ENCODE measurements at places on chromosomes 6 and 20.
A peak's percentile ranks its signal among the peaks of the same experiment; 100 is the strongest.

- no peak for DNase-seq
Observed at GRCh38 chr6:24093381-24093780, 32.6 kb upstream of the NRSN1 start.

DNA sequence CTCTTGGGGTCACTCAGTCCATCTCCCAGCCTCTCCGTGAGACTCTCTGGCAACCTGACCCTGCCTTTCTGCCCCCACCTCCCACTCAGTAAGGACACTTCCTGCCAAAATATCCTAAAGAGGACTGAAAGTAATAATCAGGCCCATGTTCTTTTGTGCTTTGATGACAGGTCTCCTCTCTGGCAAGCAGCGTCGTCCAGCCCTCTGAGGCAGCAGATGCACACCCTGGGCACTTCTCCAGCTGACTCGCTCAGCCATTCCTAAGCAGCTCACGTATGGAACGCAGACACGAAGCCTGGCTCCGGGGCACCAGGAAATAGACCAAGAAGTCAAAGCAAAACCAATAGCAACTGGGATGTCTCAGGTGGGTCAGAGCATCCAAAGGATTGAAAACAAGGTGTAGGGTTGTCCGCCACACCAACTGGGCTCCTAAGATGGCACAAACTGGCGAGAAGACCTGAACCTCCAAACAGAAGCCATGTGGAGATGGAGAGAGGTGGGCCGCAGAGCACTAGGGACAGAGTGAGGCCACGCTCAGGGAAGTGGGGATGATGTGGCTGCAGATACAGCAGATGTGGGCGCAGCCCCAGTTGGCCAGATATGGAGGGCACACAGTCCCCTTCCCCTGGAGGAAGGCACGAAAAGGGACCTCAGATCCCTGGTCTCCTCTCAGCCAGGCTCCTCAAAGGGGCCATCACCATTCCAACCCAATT lies 99.3 kb downstream of the PRND start:
- no peak for DNase-seq

DNA sequence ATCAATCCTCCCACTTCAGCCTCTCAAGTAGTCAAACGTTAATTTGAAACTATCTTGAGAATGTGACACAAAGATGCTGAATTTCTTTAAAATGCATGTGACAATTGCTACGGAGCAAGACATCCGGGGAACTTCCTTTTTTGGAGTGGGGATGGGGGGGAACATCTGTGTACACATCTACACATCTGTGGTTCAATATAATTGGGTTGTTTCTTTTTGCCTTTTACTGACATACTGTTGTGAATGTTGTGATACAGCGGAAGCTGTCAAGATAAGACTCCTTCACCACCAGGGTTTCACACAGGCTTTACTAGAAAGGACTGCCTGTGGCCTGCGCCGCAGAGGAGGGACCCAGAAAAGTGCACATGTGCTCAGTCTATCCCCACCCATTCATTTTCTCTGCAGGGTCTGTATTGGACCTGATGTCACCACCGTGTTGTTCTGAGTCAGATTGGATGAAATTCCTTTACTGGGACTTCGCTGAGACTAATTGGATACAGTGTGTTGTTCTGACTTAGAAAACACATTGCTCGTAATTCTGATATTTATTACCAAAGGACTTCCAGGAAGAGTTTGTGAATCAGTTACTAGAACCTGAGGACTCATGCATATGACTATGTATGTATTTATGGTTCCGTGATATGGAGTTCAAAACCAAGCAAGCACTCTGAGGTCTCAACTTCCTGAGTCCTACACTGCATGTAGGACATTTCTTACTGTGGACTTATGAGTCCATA lies 98.7 kb upstream of the SGK1 start:
- no peak for DNase-seq

- DNase-seq = no peak
Observed at GRCh38 chr6:110415086-110415916, at the start of gene DDO. TSS of gene DDO (minus strand) at chr6:110415575. CDS start at chr6:110413462, 2,113 bp downstream.

DNA sequence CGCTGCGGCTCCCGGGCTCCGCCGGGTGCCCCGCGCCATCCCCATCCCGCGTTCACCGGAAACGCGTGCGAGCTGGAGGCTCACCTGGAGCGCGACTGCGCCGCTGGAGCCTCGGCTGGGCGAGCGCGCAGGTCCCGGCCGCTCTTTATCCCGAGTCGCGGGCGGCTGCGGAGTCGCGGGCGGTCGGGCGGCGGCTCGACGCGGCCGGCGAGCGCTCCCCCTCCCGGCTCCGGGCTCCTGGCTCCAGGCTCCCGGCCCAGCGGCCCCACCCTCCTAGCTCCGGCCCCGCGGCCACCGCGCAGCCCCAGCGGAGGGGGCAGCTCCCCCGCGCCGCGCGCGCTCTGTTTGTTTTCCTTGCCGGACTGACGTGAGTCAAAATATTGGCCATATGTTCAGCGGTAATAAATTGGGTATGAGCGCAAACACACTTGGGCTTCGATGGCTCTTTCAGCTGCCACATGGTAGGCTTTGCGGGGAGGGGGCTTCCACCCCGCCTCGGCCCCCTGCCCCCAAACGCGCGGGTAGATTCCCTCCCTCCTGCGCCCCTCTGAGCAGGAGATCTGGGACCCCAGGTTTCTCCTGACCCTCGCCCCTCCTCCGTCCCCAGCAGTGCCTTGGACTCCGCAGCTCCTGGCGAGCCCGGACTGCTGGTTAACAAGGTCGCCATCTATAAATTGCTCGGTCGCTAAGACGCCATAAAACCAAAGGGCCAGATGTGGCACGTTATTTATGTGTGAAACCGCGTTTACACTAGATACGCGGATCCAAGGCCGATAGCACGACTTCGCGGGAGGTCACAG lies 8.8 kb upstream of the NKX2-2 start:
- peak; percentile 62 for DNase-seq

GRCh38 chr20:12717061-12717460 lies 291.7 kb upstream of the SPTLC3 start:
- no peak for DNase-seq

GRCh38 chr20:52904837-52905236 lies 67.3 kb upstream of the TSHZ2 start:
- no peak for DNase-seq

DNA sequence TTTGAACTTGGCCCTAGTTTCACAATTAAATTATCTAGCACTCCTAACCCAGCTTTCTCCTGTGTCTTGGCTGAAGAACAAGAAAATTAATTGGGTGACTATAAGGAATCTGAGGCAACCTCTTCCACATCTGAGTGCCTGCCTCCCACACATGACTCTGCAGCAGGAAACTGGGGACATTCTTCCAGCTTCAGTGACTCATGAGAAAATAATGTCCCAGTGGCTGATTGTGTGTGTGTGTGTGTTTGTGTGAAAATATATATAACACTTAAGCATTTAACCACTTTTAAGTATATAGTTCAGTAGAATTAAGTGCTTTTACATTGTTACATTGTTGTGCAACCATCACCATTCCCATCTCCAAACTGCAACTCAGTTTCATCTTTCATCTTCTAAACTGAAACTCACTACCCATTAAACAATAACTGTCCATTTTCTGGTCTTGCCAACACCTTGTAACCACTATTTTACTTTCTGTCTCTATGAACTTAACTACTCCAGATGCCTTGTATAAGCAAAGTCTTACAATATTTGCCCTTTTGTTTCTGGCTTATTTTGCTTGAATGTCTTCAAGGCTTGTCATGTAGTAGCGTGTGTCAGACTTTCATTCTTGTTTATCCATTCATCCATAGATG lies 8.7 kb downstream of the TRIM38 start:
- DNase-seq = no peak

DNA sequence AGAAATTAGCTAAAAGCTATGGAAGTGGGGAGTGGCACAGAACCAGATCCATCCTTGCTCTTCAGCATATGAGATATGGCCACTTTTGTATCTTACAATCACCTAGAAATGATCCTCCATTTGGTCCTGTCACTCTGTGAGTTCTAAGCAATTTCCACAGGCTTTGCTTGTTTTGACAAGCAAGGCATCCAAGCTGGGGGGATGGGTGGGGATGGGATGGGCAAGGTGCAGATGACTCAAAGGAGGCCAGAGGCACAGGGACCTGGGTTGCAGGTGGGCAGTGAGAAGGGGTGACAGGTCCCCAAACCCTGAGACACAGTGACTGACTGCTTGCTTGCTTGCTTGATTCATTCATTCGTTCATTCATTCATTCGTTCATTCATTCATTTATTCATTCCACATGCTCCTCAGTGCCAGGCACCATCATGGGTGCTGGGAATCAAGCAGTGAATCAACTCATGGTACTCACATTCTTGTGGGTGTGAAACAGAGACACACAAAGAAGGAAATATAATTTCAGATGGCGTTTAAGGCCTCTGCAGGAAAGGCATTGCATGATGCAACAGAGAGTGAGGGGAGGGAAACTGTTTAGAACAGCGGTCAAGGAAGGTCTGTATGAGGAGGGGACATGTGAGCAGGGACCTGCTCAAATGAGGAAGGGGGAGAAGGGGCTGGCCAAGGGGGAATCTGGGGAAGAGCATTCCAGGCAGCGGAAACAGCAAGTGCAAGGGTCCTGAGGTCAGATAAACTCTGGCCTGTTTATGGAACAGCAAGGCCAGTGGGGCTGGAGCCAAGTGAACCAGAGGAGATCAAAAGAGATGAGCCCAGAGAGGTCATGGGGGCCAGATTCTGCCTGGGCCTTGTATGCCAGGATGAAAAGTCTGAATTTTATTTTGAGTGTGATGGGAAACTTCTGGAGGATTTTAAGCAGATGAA lies 3.4 kb downstream of the KCNB1 start:
- DNase-seq = no peak

DNA sequence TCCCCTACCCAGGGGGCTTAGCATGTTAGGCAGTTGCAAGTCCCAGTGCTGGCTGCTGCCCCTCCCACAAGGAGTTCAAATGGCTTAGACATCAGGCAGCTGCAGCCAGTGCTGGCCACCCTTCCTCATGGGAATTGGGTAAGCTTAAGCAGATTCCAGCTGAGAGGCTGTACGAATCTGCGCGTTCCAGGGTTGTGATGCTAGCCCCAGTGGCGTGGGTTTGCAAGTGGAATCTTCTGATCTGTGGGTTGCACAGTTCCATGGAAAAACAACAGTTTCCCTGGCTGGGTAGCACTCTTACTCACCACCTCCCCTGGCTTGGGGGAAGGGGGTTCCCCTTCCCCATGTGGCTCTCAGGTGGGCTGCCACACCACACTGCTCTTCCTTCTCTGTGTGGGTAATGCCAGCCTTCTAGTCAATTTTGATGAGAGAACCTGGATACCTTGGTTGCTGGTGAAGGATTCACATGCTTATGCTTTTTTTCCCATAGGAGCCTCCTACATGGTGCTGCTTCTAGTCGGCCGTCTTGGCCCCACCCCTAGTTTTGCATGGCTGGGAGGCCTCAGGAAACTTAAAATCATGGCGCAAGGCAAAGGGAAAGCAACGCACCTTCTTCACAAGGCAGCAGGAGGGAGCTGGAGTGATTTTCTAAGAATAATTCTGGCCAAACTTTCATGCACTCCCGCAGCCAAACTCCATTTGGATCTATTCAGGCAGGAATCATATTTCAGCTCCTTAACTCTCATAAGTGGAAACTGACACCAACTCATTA lies 13.0 kb downstream of the DYNLT2 start:
- peak; percentile 30 for DNase-seq

DNA sequence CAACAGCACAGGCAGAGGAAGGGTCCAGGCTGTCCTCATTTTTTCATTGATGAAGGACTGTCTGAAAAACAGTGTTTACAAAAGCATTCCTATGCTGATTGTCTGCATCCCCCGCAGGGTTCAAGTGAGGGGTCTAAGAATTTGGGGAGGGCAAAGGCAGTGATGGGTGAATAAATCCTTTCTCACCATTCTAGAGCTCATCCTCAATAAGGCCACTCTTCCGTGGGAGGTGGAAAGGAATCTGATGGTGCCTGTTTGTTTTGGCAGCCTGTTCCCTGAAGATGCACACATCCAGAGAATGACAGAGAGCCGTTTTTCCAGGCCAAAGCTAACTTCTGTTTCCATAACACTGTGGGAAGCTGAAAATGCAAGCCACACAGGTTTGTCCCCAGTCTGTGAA lies 164.5 kb downstream of the MOXD1 start:
- peak; percentile 70 for DNase-seq

GRCh38 chr6:34305982-34306708 lies 57.3 kb upstream of the SMIM29 start:
- no peak for DNase-seq

GRCh38 chr6:11625302-11625701 lies 87.8 kb downstream of the TMEM170B start:
- no peak for DNase-seq

DNA sequence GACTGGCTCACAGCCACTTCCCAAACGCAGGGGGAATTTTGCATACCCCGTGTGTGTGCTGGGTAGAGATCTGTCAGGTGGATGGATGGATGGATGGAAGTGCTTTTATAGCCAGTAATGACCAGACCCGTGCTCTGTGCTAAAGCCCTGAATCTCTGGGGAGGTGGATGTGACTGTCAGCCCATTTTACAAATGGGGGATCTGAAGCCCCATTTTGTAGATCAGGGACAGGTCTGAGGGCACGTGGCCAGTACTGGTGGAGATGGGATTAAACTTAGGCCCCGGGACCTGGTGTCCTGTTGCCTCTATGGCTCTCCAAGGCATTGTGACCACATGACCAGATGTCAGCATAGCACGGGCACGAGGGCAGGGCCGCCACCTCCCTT lies 38.2 kb upstream of the ZBP1 start:
- no peak for DNase-seq

- no peak for DNase-seq
Observed at GRCh38 chr6:149917679-149918078, 5.2 kb downstream of the RAET1G start.

DNA sequence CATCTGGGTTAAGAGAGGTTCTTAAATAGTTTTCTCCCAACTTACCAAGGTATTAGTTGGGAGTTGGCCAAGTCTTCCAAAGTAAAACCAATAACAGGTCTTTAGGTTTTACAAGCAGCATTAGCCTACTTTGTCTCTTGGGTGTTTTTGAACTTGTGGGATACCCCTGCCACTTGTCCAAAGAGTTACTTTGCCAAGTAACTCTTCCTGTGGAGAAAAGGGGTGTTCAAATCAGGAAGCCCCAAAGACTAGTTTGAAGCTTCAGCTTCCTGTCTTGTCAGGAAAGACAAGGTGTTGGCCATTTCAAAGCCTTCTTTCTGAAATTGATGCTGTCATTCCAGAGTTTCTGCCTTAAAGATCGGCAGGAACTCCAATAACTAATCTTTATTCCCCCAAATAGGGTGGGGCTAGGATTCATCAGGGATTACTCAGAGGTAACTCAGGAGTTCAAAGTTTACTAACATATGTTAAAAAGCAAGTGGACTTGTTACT lies 822 bp downstream of the RAB22A start:
- DNase-seq = peak; percentile 8

DNA sequence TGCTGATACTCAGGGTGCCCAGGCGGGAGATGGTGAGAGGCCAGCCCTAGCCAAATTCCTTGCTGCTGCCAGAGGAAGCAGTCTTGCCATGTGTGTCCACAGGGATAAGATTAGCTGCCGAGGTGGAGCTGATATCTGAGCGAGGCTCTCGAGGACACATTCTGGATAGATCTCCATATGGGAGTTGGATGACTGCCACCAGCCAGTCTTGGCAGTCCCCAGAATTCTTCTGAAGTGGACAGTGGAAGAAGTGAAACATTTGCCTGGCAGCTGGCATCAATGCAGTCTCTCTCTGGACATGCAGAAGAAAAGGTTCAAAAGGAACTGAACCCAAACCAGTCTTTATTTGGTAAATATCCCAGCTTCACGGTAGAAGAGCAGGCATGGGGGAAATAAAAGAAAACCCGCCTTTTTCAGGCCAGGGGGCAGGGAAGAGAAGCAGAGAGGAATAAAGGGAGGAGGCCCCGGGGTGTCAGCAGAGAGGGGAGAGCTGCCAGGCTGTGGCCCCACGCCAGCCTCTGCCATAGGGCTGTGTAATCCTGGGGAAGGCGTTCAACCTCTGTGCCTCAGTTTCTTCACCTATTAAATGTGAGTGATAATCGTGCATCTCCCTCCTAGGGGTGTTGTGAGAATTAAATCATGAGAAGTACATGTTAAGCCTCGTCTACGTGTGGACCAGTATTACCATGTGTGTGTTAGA lies 3.7 kb upstream of the FUCA2 start:
- DNase-seq = no peak
